GDM1 (cell line): ENCODE measurements at places on chromosomes 7 and 10.

GRCh38 chr10:110083884-110084283 lies 76.1 kb downstream of the ADD3 start:
- no peak for DNase-seq

DNA sequence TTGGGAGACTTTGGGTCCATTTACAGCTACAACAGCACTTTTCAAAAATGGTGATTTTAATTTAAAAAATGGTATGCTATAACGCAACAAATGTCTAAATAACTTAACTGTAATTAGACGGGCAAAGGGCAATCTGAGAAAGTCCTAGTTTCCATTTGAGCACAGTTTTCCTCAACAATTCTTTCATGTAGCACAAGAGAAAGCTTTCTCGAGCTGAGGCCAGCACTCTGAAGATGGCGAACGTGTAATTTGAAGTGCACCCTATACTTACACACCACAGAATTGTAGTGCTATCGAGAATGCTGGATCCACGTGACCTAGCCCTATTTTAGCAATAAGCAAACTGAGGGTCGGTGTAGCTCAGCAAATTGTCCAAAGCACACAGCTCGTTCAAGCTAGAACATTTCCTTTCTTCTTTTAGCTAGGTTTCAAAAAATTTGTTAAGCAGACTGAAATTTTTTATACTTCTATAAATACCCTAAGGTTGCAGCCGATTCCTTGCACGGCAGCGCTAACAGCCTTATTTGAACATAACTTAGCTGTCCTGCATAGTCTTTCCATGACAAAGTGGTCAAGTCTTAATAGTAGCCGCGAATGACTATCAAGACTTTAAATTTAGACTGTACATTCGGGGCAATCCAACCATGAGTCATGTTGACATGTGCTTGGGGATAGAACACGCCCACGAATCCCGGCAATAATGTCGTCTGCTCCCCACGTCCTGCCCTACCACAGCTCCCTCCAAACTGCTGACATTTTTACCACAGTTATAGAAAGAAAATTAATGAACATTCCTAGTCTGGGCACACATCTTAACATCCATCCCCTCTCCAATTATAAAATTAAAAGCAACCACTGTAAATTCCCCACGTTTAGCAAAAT lies 10.0 kb downstream of the KLF6 start:
- DNase-seq = no peak

DNA sequence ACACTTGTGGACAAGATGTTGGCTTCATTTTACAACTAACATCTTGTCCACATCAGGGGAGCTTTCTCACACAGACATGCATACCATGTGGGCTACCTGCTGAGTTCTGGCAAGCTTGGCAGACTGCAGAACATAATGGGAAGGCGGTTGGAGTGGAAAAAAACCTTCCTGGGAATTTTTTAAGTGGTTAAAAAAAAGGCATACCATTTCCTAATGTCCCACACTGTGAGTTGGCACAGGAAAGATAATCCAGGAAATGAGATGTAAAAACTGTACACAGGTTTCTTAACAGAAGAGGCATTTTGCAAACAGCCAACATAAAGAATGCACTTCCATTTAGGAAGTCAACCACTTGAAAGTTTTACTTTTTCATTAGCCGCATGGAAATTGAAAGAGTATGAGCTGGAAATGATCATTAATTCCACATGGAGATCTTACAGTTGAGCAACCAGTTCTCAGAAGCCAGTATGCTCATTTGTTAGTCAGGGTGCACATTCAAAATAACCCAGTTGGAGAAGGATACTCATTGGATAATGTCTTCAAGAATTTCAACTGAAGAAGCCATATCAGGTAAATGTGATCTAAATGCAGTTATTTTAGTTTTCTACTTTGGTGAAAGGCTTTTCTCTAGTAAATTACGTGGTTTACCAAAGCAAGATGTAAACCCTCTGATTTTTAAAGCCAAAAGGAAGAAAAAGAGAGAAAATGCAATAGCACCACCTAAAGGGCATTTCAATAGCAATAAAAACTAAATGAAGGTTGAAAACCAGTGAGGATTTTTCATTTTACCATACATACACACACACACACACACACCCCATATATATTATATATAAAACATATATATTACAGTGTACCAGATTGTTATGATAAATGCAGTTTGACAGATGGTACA lies 194.0 kb downstream of the TAX1BP1 start:
- no peak for DNase-seq

DNA sequence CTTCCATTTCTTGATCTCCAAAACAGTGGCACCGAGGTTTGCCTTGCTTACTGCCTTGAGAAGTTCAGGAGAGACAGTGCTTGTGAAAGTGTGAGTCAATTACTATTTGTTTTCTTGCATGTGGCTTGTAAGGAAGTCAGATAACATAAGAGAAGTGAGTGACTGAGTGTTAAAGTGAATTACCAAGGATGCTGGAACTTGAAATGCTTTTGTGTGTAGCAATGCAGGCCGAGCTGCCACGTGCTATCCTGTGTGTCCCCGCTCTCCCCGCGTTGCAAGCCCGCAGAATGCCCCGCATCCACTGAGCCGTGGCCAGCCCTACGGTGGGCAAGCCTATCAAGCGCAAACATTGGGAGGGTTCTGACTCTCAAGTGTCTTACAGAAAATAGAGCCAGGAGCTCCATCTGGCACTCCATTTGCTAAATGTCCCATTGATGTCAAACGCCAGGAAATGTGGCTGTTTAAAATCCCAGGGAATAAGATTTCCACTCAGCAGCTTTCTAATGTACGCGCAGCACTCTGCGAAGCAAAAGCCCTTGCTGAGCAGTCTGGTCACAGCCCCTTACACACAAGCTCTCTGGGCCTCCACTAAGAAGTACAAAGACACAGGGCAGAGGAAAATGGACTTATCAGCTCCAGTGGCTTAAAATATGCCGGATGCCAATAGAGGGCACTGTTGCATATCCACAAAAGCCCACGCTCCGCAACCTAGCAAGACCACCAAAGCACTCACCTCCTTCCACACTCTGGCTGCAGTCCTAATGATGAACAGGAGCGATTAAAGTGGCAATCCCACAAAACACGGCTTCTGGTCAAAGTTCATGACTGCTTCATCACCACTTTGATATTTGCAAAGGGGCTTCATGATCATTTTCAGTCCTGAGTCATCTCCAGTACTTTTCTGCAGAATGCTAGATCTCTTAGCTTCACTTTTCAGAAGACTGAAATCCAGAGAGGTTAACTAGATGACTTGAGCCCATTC lies 158.0 kb upstream of the ITGB1 start:
- peak; percentile 2 for DNase-seq
